HAP-1 (cell line): ENCODE measurements at places on chromosomes 12 and 14.

- DNase-seq: no peak
Measured at GRCh38 chr14:101776344-101776743, 14.8 kb downstream of the PPP2R5C start.

DNA sequence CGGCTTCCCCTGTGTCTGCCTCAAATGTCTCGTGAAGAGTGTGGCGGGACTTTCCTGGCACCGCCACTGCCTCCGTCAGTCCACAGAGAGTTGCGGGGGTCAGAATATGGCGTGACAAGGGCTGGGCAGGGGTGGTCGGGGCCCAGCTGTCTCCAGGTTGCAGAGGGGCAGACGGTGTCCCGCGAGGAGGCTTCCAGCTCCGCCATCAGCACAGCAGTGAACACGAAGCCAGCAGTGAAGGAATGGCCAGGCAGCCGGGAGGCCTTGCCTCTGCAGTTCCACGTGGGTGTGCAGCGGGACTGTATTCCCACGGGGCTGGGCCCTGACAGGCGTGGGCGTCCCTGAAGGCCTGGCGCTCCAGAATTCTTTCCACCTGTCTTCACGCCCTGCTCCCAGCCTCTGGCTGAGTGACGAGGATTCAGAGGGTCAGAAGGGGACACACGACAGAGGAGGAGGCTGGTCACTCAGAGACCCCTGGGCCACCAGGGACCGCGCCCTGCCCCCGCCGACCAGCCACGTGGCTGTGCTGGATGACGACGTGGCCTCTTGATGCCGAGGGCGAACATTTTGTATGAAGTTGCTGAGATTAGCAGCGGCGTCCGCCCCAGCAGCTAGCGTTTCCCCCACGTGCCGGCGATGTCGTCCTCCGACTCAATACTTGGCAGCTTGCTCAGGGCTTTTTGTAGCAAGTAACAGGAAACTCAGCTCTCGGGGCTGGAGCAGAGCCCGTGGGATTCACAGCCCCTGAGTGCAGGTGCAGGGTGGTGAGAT is 25.0 kb upstream of the GALNT9 start:
- no peak for DNase-seq

- no peak for DNase-seq
Measured at GRCh38 chr12:103848917-103849491, 8.0 kb upstream of the NT5DC3 start.

- no peak for DNase-seq
Measured at GRCh38 chr12:74482115-74482514, 55.5 kb upstream of the ATXN7L3B start.

DNA sequence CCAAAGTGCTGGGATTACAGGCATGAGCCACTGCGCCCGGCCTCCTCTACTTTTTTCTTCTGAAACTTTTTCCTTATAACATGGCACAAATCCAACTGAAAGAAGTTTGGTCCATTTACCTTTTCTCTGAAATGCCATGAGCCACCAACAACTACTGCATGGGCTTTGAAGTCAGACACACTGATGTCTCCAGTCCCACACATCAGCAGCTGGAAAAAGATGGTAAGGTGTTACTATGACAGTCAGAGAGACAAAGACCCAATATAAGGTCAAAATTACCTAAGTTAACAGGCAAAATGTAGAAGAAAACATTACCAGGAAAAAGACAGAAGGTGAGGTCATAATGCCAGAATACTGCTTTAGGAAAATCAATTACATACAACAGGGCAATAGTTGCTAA is 48.2 kb downstream of the AREL1 start:
- no peak for DNase-seq

DNA sequence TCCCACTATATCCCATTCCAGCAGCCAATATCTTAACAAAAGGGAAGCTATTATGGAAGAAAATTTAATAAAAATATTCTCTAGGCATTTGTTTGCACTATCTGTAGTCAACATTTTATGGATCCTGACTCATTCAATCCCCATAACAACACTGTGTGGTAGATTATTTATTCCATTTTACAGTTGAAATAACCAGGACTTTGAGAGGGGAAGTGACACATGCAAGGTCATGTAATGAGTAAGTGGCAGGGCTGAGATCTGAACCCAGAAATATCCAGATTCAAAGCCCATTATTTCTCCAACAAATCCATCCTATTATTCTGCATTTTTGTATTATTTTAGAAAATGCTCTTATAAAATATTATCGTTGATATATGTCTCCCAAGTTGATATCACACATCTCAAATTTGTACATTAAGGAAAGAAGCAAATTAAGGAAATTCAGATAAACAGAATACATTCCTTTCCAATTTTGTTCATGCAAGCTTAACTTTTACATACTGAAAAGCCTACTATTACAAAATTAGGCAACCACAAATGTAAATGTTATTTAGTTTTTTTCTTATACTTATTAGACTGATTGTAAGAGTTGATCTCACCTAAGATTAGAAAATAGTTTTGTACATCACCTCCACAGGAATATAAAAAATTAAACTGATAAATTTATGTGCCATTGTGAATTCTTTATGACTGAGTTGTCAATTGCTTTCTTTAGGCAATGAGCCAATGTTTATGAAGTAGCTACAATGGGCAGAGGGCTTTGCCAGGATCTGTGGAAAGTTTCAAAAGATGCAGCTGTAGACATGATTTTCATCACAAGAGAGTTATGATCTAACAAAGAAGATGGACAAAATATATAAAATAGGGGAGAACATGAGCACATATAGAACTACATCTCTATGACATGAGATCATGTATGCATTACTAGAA is 55.1 kb upstream of the E2F7 start:
- DNase-seq: no peak

GRCh38 chr14:20609215-20610001 is 18.2 kb upstream of the RNASE12 start:
- DNase-seq: peak; percentile 86

GRCh38 chr12:101172316-101172715 is 37.7 kb downstream of the SLC5A8 start:
- peak; percentile 74 for DNase-seq

DNA sequence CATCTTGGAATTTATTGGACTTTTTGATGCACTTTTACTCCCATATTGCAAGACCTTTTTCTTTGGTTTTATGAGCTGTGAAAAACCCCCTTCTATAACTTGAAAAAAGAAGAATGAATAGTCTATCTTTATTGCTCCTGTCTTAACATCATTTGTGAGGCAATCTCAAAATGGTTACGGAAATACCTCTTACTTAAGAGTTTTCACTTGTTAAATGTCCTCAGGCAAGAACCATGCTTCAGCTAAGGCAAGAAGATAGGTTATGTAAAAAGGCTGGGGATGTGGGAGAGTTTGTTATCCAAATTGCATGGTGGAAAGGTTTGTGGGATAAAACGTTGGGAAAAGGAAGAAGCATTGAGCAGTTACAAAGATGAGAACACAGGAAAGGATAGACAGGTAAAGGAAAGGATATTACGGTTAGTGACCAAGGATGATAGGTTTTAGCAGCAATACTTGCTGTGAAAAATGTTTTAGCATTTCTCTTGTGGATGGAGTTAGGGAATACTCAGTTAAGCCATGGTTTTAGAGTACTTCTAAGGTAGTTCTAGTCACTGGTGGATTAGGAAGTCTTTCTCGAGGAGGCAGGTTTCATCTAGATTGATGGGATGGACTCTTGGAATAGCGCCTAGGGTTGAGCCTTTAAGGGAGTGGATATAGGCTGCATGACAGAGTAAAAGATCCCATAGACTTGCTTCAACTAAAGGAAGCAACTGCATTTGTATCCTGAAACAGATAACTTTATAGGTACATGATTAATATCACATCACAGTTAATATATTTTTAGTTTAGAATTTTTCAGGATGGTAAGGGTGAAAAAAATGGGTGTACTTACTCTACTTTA is 30.3 kb downstream of the MDM2 start:
- peak; percentile 8 for DNase-seq

GRCh38 chr14:93744876-93745275 is 43.4 kb downstream of the PRIMA1 start:
- no peak for DNase-seq

DNA sequence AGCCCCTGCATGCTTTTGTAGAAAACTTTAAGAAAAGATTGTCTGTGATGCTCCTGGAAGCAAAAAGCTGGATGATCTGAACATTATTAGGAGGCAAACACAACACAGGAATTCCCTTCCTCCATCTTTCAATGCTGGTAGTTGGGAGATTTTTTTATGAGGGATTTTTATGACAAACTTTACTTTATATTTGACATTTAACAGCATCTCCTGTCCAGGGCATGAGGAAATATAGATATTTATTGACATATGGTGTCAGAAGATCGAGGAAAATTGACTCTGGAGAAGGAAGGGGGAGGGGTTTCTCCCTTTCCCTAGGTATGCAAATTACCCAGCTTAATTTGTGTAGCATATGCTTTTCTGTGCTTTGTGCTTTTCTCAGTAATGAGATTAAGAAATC is 37.8 kb upstream of the CISTR start:
- DNase-seq: no peak

- no peak for DNase-seq
Measured at GRCh38 chr12:75564398-75564797, 53.0 kb upstream of the KRR1 start.

DNA sequence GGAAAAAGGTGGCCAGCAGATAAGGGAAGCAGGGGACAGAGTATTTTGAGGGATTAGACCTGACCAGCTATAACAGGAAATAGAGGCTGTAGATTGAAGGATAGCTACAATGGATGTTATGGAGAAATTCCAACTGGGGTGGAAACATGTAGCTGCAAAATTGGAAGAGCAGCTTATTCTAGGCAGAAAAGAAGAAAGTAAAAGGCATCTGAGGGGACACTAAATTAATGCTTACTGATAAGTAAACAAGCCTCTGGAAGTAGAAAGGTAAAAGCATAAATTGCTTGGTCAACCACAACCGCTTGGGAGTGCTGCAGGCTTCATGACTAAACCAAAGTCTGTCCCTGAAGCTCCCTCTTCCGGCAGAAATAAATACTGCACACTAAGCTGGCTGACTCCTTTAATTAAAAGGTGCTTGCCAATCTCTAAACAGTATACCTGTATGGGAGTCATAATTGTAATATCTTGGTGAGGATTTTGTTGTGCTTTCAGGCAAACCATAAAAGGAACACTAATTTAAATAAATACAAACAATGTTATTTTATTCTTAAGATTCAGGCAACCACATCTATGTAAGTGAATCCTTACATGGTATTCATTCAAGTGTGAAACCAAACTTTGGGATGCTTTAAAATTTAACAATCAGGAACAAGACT is 7.7 kb downstream of the UBC start:
- DNase-seq: peak; percentile 95

GRCh38 chr14:61889914-61890351 is 127.7 kb downstream of the SNAPC1 start:
- no peak for DNase-seq

DNA sequence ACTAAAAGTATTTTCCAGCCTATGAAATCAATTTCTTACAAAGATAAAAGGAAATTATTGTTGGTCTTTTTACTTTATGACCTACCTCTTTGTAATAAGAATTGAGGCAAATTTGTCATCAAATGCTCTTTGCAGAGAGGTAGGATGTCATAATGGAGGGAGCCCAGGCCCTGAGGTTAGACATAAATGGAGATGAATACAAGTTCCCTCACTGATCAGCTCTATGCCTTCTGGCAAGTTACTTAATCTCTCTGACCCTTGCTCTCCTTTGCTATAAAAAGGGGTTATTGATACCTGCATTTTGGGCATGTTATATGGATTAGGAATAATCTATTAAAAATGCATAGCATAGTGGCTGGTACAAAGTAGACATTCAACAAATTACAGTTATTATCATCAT is 146.9 kb upstream of the KRR1 start:
- peak; percentile 28 for DNase-seq

GRCh38 chr12:123960029-123960735 is 12.4 kb downstream of the CCDC92 start:
- DNase-seq: no peak

DNA sequence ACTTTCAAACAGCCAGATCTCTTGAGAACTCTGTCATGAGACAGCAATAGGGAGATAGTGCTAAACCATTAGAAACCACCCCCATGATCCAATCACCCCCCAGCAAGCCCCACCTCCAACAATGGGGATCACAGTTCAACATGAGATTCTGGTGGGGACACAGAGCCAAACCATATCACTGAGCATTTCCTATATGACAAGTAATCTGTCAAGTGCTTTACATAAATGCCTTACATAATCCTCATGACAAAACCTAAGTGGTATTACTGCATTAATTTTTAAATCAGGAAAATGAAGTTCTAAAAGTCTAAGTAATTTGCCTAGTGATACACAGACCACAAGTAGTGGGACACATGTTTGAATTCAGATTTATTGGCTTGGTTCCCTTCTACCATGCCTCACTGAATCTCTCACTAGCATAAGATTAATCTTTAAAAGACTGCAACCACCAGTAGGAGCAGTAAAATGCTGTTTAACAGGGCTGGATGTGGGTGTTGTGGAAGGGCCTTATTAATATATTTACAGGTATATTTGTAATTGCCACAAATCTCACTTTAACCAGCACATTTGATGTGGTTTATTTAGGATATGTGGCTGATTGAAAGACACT is 323.1 kb upstream of the FBXO33 start:
- DNase-seq: no peak

- no peak for DNase-seq
Measured at GRCh38 chr12:26971963-26972362, 33.7 kb downstream of the FGFR1OP2 start.

DNA sequence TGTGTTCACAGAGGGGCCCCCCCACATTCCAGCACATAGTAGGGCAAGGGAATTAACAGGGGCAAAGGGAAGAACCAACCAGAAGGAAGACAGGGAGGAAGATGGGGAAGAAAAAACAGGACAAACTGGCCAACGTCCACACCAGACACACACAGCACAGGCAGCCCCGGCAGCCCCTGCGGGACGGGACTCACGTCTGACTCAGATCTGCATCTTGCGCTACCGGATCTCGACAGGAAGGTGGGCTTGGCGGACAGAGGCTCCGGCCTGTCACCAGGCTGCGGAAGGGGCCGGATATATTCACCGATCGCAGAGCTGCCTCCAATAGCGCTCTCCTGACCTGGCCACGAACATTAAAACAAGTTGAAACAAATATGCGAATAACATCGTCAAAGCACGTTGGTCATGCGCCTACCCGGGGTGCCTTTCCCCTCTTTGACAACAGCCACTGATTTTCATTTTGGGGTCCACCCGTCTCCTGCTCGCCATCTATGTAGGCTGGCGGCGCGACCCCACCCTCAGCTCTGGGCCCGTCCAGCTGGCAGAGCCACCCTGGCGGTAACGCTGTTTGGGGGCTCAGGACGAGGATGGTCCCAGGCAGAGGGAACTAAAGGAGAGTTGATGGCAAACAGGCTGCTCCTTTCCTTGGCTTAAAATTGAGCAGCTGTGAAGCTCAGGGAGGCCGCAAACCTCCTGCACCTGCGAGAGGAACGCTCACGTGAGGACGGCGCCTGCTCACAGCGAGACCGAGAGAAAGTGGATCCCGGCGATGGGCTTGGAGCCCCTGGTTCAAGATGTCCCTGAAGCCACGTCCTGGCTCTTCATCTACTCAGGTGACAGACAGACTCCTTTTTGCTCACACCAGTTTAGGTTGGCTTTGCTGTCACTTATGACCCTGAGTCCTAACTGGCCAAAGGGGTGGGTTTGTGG is 113.6 kb downstream of the PIWIL1 start:
- no peak for DNase-seq

- no peak for DNase-seq
Measured at GRCh38 chr12:9651265-9651729, 18.2 kb upstream of the CLEC2D start.

- DNase-seq: no peak
Measured at GRCh38 chr12:63362166-63362565, 211.2 kb upstream of the AVPR1A start.

GRCh38 chr12:6461401-6462233 is 8.9 kb downstream of the VAMP1 start:
- DNase-seq: no peak
